T-helper 2 cell (primary cell): ENCODE measurements at places on chromosomes 4 and X.

GRCh38 chr4:88802138-88802537 lies 104.5 kb upstream of the NAP1L5 start:
- no peak for DNase-seq

DNA sequence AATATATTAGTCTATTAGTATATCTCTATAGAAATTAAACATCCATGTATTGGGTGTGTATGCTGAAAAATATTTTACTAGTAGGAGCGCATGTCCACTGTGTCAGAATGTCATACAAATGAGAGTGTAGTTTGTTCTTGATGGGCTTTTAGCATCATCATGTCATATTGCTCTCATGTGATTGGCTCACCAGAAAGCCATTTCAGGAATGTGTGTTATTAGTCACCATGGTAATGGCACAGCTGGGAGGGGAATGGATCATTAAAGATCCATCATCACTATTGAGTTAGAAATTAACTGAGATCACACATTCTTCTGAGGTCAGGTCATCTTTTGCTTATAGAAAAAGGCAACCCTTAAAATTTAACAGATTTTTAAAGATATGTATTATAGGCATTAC lies 77.3 kb downstream of the PHEX start:
- DNase-seq, result no peak

GRCh38 chrX:57313583-57314215 lies 27.2 kb downstream of the FAAH2 start:
- DNase-seq, result no peak

DNA sequence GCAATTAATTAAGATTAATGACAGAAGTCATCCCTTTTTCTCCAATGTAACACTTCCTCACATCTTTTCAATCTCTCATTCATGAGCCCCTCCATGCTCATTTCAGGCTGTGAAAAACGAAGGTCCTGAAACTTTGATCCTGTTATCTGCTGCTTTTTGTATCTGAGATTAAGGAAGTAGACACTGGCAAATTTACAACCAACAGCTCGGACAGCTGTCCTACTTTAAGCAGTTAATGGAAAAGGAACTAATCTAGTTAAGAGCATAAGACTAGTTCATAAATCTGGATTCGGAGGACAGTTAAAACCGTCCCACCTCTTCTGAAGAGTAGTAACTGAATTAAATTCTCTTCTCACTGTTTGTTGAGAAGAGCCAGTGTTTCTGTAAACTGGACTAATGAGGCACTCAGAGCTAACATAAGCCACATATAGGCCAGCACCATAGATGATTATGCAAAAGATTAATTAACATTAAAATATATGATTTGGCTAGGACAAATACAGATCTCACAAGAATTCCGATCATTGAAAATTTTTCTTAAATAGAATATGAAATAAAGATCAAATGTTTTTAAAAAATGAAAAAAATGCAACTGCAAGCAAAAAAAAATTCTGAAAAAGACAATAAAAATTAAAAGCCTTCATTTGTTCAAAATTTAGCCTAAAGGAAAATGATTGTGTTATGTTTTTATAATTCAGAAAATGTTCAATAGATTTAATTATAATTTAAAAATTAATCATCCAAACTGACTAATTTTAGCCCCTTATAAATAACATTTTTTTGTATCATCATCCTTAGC lies 114.4 kb downstream of the ANTXR2 start:
- no peak for DNase-seq

- DNase-seq, result no peak
These were observed 576.4 kb upstream of the EPHA5 start for GRCh38 chr4:66246643-66247042.

- DNase-seq, result no peak
These were observed 257.5 kb upstream of the IRS4 start for GRCh38 chrX:108993909-108994308.

DNA sequence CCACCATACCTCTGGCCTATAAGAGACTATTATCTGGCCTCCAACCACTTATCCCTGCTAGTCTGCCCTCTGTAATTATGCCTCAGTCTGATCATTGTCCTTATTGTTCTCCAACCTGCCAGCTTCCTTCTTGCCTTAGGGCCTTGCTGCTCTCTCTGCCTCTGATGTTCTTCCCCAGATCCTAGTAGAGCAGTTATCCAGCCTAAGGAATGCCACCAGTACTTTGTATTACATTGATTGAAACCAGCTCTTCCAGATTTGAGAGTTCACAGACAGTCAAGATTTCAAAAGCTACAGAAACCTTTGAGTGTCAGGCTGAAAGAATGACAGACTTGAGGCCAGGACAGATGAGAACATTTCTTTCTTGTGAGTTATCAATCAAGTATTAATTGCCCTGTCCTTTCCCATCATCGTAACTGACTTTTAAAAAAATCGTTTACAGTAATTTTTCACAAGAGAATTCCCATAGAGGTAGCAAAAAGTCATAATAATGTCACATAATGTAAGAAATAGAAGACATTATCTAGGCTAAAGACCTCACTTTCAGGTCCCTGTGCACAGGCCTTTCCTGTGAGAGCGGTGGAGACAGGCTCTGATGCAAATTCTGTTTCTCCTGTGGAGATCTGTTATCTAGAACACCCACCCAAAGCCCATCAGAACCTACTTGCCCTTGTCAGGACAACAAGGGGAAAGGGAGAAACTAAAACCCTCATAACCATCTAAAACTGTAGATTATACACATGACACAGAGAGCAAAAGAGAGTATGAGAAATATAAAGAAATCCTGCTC lies 64.1 kb upstream of the GUCY1A1 start:
- no peak for DNase-seq

GRCh38 chr4:153074936-153075630 lies 129.2 kb upstream of the TRIM2 start:
- no peak for DNase-seq
